ENCODE measurements at places on chromosomes 4 and X. TPM values are rescaled to one million over a fixed set of nuclear protein-coding genes. Genes with fewer than 3 reads are reported as not detected.

SLC2A9 gene
- 11.0 TPM for total RNA-seq

CDX4 gene
- total RNA-seq, result not detected

ADH1A gene
- 2.7 TPM for total RNA-seq

MANBA gene
- total RNA-seq, result 41.4 TPM

EPHA5 gene
- total RNA-seq, result 0.10 TPM

RAB9B gene
- 6.5 TPM for total RNA-seq

GRCh38 chr4:115944146-115944905 lies 830.9 kb upstream of the NDST4 start:
- H3K36me3 ChIP-seq, result no peaks in the 10 kb centered on the region
- no peak for DNase-seq
- no peak overlapping the region for H3K4me3 ChIP-seq
- no peaks in the 10 kb centered on the region for H3K27me3 ChIP-seq

- no peak overlapping the region for H3K27ac ChIP-seq
- no peaks in the 10 kb centered on the region for H3K36me3 ChIP-seq
- no peaks in the 10 kb centered on the region for H3K27me3 ChIP-seq
- no peak for DNase-seq
- H3K4me3 ChIP-seq, result no peak overlapping the region
- no peaks in the 10 kb centered on the region for H3K4me1 ChIP-seq
Observed at GRCh38 chrX:109719264-109719663, 13.8 kb downstream of the ACSL4 start.

DNA sequence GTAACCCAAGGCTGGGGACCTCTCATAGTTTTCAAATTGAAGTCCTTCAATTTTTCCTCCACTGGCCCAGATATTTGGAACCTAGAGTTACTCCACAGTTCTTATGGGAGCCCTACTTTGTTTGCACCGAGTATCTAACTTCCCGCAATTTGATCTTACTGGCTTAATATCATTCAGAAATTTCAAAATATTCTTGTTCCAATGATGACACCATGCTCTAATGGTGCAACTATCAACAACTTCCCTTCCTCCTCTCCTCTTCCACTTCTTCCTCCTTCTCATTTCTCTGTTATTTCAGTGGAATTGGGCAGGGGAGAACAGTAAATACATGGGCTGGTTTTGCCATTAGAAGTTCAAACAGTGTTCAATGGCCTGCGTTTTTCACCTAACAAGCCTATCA lies 20.2 kb downstream of the PDCL2 start:
- no peak overlapping the region for H3K27ac ChIP-seq
- no peaks in the 10 kb centered on the region for H3K27me3 ChIP-seq
- no peaks in the 10 kb centered on the region for H3K4me1 ChIP-seq
- no peak overlapping the region for H3K4me3 ChIP-seq
- no peaks in the 10 kb centered on the region for H3K36me3 ChIP-seq

GRCh38 chr4:113760094-113760794 lies 1.3 kb downstream of the CAMK2D start:
- H3K4me1 ChIP-seq, result no peaks in the 10 kb centered on the region
- H3K27ac ChIP-seq, result peak overlapping the region; percentile 90
- H3K4me3 ChIP-seq, result peak overlapping the region; percentile 77
- DNase-seq, result no peak

GRCh38 chr4:130131536-130131935 lies 1035.6 kb downstream of the C4orf33 start:
- H3K27me3 ChIP-seq, result no peaks in the 10 kb centered on the region
- no peaks in the 10 kb centered on the region for H3K4me1 ChIP-seq
- no peaks in the 10 kb centered on the region for H3K36me3 ChIP-seq
- no peak overlapping the region for H3K27ac ChIP-seq
- DNase-seq, result no peak
- H3K4me3 ChIP-seq, result no peak overlapping the region

DNA sequence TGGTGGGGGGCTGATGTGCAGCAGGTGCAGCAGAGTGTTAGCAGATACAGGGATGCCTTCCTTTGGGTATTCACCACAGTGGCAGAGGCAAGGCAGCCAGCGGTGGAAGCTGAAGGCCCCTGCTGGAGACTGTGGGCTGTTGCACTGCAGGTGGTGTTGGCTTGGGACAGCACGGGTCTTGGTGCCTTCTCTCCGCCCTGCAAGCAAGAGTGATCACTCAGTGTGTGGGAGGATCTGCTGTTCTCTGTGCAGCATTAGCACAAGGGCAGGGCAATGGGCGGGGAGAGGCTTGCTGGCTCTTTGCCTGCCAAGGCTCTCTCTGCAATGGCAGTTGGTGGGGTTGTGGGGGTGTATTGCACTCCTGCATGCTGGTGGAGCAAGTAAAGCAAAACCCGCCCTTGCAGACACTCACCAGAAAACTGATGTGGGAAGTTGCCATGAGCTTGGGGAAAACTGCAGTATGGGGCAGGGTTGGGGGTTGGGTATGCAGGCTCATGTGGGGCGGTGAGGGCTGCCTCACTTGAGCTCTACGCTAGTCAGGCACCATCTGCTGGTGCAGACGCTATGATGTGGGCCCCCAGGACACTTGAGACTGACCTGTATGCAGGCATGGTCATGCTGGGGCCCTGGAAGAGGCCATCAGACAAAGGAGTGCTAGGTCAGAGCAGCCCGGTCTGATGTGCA lies 820.8 kb upstream of the GRIA3 start:
- no peaks in the 10 kb centered on the region for H3K4me1 ChIP-seq
- no peaks in the 10 kb centered on the region for H3K36me3 ChIP-seq
- H3K27ac ChIP-seq, result no peak overlapping the region
- DNase-seq, result no peak
- no peaks in the 10 kb centered on the region for H3K27me3 ChIP-seq

- no peaks in the 10 kb centered on the region for H3K36me3 ChIP-seq
- no peak overlapping the region for H3K27ac ChIP-seq
Observed at GRCh38 chrX:43970528-43970927, 2.7 kb downstream of the NDP start.

GRCh38 chr4:78022517-78022916 lies 34.6 kb upstream of the FRAS1 start:
- no peak overlapping the region for H3K4me3 ChIP-seq
- no peak overlapping the region for H3K27ac ChIP-seq
- no peak for DNase-seq

- H3K4me1 ChIP-seq, result no peaks in the 10 kb centered on the region
- H3K27ac ChIP-seq, result no peak overlapping the region
- no peak overlapping the region for H3K4me3 ChIP-seq
- no peaks in the 10 kb centered on the region for H3K27me3 ChIP-seq
- no peak for DNase-seq
- H3K36me3 ChIP-seq, result no peaks in the 10 kb centered on the region
Observed at GRCh38 chr4:36269101-36269500, 12.3 kb upstream of the DTHD1 start.

- H3K4me1 ChIP-seq, result no peaks in the 10 kb centered on the region
- H3K27me3 ChIP-seq, result no peaks in the 10 kb centered on the region
- no peak for DNase-seq
- H3K36me3 ChIP-seq, result no peaks in the 10 kb centered on the region
- H3K27ac ChIP-seq, result no peak overlapping the region
- H3K4me3 ChIP-seq, result no peak overlapping the region
Observed at GRCh38 chrX:104324461-104325212, 69.9 kb upstream of the ESX1 start.

DNA sequence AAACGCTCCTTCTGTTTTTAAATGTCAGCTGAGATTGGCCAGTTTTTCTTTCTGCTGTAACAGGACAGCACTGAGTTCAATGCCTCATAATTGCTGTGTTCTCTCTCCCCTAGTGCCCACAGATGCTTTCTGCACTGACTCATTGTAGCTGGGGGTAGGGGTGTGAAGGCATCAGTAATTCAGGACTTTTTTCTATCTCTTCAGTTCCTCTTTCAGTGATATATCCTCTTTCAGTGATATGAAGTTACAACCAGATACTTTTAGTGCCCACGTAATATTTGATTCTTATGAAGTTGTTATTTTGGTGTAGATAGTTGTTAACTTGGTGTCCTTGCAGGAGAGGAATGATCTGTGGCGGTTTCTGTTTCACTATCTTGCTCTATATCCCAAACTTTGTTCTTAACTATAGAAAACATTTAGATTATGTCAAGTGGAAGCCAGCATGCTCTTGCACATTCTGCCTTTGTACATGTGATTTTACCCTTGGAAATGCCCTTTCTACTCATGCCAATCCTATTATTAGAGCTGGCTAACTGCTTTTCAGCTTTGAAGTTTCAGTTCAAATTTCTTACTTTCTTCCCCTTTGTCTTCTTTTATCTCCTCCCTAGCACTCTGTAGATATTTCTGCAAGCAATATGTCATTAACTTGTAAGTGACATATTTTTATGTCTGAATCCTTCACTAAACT lies 1258.4 kb downstream of the FAM133A start:
- H3K4me3 ChIP-seq, result no peak overlapping the region
- no peak overlapping the region for H3K27ac ChIP-seq
- no peaks in the 10 kb centered on the region for H3K4me1 ChIP-seq
- H3K27me3 ChIP-seq, result no peaks in the 10 kb centered on the region
